ENCODE measurements at places on chromosomes 11 and 22.
A peak's percentile ranks its signal among the peaks of the same experiment; 100 is the strongest.

DNA sequence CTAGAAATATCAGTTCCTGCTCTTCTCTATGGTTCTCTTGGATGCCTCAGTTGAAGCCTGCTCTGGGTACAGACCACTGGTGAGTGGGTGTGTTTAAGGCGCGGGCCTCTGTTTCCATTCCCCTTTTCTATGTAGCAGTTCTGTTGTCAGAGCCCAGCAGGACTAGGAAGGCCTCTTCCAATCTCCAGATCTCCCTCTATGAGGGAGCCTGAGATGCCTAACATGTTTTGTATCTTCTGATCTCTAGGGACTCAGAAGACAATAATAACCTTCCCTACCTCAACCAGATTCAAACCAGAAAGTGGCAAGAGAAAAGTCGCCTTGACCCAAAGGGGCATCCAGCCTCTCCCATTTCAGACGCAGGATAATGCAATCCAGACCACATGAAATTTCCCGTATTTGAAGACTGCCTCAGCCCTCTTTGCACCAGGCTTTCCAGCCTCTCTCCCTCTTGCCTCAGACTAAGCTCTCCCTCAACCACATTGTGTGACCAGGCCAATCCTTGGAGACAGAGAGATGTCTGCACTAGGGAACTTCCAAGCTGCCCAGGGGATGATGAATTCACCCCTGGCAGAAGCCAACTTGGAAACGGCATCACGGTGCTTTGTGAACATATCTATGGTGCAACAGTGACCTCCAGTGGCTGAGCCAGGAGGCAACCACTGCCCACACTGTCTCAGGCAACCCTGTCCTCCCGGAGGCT lies 150.1 kb upstream of the UBASH3B start:
- peak; percentile 91 for DNase-seq

DNA sequence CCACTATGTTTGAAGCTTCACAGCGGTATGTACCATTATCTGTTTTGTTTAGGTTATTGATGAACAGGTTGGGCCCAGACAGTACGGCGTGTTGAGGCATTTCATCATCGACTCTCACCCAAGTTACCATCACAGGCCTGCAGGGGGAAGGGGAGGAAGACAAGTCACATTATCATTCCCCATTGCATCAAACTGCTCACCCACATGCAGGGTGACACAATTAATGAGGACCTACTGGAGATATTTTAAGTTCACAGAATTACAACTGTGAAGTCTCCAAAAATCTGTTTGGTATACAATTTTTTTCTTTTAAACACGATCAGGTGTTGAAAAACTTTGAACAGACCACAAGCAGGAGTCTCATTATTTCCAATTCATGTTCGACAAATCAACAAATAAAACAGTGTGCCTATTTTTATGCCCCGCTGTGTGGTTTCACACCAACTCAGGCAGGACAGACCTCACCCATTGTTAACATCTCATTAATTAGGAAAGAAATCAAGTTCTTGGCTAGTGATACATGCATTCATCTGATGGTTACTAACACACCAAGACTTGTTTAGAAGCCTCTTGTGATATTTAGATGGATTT lies 289.5 kb downstream of the CADM1 start:
- DNase-seq = no peak

- no peak for DNase-seq
These were observed 21.8 kb downstream of the RTN4RL2 start for GRCh38 chr11:57481915-57482781.

DNA sequence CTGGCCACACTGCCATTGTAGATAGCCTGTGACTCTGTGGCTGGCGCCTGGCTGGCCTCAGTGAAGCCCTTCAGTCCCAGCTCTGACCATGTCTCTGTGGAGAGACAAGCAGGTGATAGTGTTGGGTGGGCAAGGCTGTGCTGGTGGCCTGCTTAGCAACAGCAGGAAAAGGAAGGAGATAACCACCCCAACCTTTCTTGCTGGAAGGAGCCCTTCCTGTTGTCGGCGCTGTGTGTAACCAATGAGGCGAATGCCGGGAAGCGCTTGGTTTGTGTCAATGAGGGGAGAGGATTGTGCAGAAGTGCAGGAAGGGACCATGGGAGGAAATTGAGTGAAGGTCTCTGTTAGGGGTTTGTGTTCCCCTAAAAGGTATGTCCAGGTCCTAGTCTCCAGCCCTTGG lies 27.3 kb downstream of the PARVB start:
- DNase-seq = no peak

DNA sequence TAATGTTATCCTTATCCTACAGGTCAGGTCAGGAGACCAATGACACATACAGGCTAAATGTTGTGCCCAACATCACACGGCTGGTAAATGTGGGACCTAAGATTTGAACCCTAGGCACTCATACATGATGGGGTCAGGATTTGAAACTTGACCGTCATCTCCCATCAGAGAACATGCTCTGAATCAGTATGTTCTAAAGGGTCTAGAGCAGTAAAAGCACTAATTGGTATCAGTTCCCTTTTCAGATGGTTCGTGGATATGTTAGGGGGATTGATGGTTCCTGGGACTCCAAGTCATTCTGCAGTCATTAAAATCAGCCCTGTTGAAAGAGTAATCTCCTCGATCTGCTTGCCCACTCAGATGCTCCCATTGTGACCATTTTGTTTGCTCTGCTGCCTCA lies 65.5 kb downstream of the BMAL1 start:
- DNase-seq = no peak

DNA sequence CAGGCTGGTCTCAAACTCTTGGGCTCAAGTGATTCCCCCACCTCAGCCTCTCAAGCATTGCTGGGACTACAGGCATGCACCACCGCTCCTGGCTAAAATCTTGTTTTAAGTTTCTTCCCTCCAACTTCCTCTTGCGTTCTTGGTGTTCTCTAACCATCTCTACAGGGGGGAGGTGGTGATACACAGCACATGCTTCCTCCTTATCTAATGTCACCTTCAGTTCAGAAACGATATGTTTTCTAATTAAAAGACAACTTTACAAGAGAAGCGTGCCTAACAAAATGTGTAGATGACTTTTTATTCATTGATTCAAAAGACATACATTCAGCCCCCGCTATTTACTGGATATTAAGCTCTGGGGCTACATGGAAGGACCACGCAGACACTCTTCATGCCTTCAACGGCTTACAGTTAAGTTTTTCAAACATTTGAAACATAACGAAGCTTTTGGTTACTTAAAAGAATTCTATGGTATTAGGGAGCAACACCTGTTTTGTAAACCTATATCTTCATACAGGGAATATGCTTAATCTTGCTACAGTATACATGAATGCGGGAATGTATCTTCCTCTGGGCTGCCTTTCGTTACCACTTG lies 933 bp upstream of the DLAT start:
- DNase-seq = no peak

DNA sequence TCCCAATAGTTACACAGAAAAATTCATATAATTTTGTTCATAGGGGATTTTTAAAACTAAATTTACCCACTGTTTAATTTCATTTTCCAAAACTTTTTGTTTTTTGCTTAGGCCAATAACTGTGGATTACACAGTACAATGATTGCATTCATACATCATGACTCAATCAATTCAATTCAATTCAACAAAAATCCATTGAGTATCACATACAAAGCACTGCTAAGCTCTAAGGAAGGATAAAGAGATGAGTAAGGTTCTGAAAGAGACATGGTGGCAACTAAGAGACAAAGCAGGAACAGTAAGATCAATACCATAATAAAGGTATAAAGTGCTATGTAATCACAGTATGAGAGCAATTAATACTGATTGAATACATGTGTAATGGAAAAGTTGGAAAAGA lies 9.4 kb upstream of the LAYN start:
- no peak for DNase-seq

DNA sequence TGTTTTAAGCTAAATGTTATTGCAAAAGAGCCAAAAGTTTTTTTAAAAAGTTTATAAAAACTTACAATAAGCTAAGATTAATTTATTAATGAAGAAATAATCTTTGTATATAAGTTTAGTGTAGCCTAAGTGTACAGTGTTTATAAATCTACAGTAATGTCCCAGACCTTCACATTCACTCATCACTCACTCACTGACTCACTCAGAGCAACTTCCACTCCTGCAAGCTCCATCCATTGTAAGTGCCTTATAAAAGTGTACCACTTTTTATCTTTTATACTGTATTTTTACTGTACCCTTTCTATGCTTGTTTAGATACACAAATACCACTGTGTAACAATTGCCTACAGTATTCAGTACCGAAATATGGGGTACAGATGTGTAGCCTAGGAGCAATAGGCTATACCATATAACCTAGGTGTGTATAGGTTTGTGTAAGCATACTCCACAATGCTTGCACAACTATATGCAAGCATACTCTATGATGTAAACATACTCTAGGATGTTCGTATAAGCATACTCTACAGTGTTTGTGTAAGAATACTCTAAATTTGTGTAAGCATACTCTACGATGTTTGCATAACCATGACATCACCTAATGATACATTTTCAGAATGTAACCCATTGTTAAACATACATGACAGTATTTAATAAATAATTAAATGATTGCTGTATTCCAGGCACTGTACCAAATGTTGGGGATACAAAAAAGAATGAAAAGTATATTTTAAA lies 953.0 kb downstream of the KCNA4 start:
- no peak for DNase-seq

GRCh38 chr11:65864706-65865471 lies 4.7 kb downstream of the MUS81 start:
- no peak for DNase-seq
